Muscle of leg (tissue), 16 donors: ENCODE measurements at places on chromosomes 2 and 18. TPM values are rescaled to one million over a fixed set of nuclear protein-coding genes. Genes with fewer than 3 reads are reported as not detected.

The FAM168B gene
- 45.8 TPM for total RNA-seq

The ASB1 gene
- 39.1 TPM for total RNA-seq

The CTAGE1 gene
- not detected for total RNA-seq

The GCG gene
- total RNA-seq: 16.6 TPM

The IL18RAP gene
- 0.35 TPM for total RNA-seq

The SAG gene
- total RNA-seq: 0.18 TPM

The CDK15 gene
- 1.1 TPM for total RNA-seq

The DYNAP gene
- not detected for total RNA-seq

DNA sequence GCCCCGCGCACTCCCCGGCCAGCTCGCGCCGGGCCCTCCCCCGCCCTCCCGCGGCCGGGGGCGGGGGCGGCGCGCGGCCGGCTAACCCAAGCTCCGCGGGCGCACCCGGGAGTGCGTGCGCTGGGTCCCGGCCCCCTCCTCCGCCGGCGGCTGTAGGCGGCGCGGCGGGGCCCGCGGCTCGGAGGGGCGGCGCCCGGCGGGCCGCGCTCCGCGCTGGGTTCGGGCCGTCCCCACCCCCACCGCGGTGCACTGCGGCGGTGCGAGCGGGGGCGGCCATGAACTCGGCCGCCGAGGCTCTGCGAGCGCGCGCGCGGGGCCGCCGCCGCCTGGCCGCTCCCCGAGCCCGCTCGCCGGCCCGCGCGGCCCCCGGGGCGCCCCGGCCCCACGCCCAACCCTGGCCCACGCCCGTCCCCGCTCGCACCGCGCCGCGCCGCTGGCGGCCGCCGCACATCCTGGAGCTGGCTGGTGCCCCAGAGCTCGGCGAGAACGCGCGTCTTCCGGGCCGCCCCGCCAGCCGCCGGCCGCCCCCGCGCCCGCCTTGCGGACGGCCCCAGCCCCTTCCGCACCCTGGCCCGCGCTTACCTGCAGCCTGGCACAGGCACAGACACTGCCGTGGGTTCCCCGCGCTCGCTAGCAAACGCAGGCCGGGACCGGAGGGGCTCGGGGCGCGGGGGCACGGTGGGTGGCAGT lies at the start of gene ZBTB14:
Gene ZBTB14, minus strand, starts transcription at position 496 of the 690 bp plus-strand sequence. CDS start 2,480 bp downstream, outside the sequence.
- DNase-seq: peak; percentile 93

- DNase-seq: no peak
Observed at GRCh38 chr18:25678221-25678620, 326.3 kb upstream of the ZNF521 start.

GRCh38 chr2:158695305-158695704 lies 99.8 kb upstream of the DAPL1 start:
- no peak for DNase-seq

GRCh38 chr18:11494107-11494506 lies 115.3 kb upstream of the SLC35G4 start:
- DNase-seq: no peak

DNA sequence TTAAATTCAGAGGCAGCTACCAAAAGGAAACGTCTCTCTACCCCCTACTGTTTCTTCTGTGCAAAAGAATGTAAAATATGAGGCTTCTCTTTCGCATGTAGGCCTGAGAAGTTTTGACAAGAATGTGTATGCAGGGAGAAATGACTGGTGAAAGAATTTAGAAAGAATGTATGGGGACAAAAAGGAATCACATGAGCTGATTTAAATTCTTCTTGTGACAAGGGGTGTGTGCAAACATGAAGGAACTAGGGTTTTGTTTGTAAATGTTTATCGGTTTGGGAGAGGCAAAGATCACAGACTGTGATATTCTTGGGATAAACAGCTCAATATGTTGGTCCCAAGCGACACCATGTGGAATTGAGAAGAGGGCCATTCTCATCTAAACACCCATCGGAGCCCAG lies 345.2 kb upstream of the VRK2 start:
- no peak for DNase-seq

- DNase-seq: peak; percentile 7
Observed at GRCh38 chr2:166332106-166332505, 43.6 kb downstream of the SCN9A start.

GRCh38 chr2:220219371-220219770 lies 591.9 kb downstream of the SLC4A3 start:
- DNase-seq: no peak

GRCh38 chr2:216588861-216589710 lies 44.1 kb upstream of the IGFBP2 start:
- DNase-seq: no peak

DNA sequence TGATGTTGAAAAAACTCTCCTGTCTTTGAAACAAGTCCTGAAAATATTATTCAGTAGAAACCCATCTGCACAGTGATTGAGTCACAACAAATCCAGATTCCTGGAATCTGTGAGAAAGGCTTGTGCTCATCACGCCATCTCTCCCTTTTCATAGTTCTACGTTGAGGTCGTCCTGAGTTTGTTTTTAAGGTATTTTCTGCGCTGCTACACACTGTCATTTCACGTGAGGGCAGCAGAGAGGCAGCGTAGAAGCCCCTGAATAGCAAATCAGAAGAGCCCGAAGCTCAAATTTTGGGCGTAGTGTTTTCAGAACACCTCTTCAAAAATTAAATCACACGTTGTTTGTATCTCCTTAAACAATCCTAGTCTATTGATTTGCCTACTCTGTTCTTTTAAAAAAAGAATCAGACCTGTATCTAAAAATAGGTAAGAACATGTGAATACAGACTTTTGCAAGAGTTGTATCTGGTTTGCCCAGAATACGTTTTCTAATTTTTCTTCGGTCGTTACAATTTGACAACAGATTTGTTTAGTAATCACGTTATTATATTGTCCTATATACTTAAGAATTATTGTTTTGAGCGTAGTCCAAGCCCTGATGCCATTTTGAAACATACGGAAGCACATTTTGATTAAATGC lies 61.6 kb upstream of the SLC38A11 start:
- peak; percentile 56 for DNase-seq

- DNase-seq: no peak
Observed at GRCh38 chr2:62568074-62568473, 62.1 kb upstream of the TMEM17 start.

- DNase-seq: no peak
Observed at GRCh38 chr2:42309366-42309765, 51.7 kb downstream of the COX7A2L start.

DNA sequence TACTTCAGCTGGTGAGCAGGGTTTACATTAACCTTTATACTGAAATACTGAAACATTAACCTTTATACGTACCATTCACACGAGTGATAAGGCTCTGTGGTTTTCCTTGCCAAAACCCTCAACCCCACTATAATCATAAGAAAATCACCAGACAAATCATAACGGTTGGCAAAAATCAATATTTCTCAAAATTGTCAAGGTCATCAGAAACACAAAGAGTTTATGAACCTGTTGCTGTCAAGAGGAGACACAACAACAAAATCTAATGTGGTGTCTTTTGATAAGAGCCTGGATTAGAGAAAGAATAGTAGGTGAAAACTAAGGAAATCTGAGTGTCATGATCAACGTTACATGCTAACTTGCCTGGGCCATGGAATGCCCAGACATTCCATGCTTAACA lies 396.9 kb upstream of the TMEFF2 start:
- no peak for DNase-seq

DNA sequence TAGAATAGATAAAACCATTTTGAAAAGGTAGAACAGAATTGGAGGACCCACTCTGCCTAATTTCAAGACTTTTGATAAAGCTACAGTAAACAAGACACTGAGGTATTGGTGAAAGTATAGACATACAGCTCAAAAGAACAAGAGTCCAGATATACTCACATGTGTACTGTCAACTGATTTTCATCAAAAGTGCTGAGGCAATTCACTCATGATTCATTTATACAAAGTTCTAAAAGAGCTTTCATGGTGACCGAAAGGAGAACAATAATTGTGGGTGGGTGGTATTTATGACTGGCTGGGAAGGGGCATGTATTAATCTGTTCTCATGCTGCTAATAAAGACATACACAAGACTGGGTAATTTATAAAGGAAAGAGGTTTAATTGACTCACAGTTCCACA lies 7.3 kb downstream of the MAP4K3 start:
- no peak for DNase-seq

- DNase-seq: no peak
Observed at GRCh38 chr18:22466608-22467395, 49.1 kb upstream of the CTAGE1 start.

DNA sequence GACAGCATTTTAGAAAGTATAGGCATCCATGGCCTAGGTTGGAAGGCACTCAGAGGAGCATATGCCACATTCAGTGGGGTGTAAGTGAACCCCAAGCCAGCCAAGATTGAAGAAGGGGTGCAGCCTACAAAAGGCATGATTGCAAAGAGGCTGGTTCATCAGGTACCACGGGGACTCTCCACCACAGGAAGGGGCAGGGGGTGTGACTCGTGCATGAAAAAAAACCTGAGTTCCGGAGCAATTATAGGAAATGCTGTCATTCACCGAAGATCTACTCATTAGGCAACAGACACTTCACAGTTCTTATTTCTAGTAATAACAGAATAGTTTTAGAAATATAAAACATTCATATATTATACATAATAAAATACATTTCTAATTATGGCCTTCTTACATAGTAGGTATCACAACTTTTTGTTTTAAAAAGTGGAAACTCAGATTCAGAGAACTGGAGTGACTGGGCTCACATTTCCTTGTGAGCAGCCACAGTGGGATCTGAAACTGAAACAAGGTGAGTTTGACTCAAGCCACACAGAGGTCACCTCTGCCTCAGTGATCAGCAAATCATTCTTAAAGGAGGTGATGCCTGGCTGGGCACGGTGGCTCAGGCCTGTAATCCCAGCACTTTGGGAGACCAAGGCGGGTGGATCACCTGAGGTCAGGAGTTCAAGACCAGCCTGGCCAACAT lies 188.4 kb upstream of the GYPC start:
- DNase-seq: no peak

GRCh38 chr18:12803069-12803936 lies 80.7 kb downstream of the PTPN2 start:
- DNase-seq: no peak

DNA sequence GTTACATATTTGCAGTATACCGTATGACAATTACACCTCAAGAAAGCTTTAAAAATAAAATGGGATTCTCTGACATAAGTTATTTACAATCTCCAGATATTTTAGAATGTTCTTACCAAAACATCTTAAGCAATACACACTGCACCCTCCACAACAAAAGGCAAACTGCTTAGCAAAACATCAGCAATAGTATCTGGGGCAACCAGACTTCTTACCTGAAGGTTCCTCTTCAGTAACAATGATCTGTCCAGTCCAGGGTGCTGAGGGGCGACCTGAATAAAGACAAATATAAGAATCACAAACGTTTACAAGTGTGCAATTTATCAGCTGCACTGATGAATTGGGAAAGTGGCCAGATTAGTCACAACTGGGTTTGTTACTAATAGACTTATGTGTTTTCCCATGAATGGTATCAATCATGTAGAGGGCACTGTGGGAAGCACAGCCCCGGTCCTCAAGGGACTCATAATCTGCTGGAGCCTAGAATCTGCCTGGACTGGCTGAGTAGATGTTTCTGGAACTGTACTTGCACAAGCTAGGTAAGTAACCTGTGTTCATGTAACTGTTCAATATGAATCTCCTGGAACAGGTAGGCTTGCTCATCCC lies 70.7 kb downstream of the MYOM1 start:
- DNase-seq: no peak

- no peak for DNase-seq
Observed at GRCh38 chr2:175256806-175257585, 75.5 kb upstream of the ATP5MC3 start.

DNA sequence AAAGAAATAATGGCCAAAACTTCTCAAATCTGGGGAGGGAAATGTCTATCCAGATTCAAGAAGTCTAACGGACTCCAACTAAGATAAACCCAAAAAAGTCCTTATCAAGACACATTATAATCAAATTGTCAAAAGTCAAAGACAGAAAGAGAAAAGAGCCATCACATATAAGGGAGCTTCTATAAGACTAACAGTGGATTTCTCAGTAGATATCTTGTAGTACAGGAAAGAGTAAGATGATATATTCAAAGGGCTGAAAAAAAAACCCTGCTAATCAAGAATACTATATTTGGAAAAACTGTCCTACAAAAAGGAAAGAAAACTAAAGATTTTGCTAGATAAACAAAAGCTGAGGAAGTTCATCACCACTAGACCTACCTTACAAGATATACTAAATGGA lies 35.4 kb downstream of the TMEM247 start:
- DNase-seq: no peak

- no peak for DNase-seq
Observed at GRCh38 chr2:28446531-28446930, 49.3 kb upstream of the PLB1 start.

GRCh38 chr18:48208432-48209140 lies 200.6 kb downstream of the ZBTB7C start:
- DNase-seq: no peak

GRCh38 chr2:232300894-232301387 lies 77.6 kb upstream of the ALPP start:
- no peak for DNase-seq

DNA sequence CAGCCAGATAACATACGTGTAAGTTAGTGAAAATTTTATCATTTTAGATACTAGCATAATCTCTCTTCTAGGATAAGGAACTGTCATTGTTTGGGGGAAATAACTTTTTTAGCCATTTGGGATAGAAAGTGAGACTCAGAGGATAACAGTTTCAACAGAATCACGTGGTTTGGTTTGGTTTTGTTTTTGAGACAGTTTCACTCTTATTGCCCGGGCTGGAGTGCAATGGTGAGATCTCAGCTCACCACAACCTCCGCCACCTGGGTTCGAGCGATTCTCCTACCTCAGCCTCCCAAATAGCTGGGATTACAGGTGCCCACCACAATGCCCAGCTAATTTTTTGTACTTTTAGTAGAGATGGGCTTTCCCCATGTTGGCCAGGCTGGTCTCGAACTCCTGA lies 323.2 kb upstream of the MEIS1 start:
- no peak for DNase-seq

DNA sequence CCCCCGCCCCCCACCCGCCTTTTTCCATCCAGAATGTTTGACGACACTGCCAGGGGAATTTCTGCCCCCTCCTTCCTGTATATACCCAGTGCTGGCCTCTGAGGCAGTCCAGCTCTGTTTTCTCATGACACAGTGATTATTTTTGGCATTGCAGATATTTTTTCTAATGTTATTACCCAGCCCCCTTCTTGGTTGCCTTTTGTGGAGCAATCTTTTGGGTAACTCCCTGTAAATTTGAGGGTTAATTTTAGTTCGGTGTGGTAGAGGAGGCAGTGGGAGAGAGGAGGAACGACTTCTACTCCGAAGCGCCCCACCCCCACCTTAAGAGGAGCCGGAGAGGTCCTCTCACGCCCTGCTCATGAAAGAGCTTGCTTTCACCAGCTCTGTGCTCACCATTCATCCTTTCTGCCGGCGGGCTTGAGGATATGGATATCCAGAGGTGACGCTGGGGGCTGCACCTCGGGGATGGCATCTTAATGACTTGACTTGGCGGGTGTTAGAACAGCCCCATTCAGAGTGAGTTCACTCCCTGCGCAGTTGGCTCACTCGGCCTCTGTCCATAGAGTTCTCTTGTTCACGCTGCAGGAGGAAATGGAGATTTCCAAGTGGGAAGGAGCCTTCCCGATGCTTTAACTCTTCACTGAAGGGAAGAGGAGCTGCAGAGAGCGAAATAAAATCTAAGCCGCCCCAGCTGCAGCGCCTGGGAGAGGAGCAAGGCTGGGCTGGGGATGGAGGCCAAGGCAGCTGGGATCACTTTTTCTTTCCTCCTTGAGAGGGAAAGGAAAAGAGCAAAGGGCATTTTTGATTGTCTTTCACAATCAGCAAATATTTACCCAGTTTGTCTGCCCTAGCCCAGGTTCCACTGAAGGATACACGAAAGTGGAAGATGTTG lies 38.4 kb downstream of the EPAS1 start:
- DNase-seq: peak; percentile 96
